Tibial artery (tissue), 4 donors: ENCODE measurements at places on chromosomes 5 and 9.
A peak's percentile ranks its signal among the peaks of the same experiment; 100 is the strongest.

DNA sequence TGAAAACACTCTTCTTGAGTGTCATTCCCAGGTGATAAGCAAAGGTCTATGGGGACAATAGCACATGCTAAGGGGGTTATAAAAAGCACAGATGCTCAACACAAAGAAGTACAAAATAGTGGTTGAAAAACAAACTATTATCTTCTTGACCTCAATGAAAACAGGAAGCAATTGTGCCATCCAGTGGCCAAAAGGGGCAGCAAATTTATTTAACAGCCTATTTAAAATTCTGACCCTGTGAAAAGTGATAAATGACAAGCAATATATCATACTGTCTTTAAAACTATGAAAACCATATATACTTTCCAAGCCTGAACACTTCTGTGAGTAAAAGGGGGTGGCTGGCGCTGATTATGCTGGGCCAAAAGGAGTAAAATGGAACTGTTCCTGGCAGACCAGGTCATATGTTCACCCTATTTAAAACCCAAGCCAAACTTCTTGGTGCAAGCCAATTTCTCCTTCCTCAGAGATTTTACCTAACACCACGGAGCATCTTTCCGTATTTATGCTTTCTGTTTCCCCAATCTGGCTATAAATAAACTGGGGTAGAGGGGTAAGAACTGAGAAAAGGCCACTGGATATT lies 29.7 kb downstream of the TEX10 start:
- no peak for DNase-seq

GRCh38 chr5:135127439-135128240 lies 93.6 kb upstream of the PITX1 start:
- DNase-seq = no peak

DNA sequence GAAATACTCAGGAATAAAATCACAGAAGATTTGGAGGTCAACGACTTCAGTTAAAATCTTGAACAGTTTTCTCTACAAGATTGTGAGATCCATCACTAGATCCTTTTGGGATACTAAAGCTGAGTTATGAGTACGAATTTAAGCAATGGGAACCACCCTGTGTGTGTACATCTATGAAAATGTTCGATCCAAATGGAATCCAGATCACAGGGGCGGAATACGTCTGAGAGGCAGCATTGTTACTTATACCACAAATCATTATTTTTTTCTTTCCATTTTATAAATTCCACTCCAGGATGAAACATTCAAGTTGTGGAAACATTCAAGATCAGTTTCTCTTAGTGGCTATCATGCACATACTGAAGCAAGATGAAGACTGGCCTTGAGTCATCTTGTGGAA lies 239.3 kb upstream of the PAPPA start:
- no peak for DNase-seq

- DNase-seq = no peak
Observed at GRCh38 chr9:1005043-1005667, 28.7 kb downstream of the DMRT3 start.

DNA sequence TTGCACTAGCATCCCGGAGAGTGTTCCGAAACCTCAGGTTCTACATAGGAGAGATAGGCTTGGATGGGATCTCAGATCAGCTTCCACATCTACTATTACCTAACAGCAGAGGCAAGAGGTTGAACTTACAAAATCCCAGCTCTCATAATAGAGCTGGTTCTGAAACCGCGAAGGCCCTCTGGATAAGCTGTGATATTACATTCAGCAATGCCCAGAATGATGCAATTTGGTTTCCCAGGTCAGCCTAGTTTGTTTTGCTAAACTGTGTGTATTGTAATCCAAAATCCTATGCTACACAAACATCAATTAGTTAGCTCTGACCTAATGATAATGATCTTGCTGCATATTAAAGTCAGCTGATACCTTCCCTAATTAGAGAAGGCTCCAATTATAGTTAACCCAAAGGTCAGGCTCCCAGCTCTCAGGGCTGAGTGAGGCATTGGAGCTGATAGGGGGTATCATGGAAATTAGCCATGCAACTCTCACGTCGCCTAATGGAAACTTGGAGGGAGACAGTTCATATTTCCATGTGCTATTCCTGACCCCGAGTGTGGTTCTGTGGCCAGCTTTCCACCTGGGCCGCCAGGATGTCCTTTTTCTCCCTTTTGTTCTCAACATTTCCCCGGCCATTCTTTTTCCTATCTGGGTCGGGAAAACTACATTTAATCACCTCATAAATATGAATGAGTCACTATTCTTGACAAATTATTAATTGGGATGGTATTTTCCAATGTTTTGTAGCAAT lies 278.4 kb upstream of the IRX1 start:
- DNase-seq = no peak

- peak; percentile 64 for DNase-seq
Observed at GRCh38 chr5:150068472-150068871, 17.9 kb downstream of the CSF1R start.

DNA sequence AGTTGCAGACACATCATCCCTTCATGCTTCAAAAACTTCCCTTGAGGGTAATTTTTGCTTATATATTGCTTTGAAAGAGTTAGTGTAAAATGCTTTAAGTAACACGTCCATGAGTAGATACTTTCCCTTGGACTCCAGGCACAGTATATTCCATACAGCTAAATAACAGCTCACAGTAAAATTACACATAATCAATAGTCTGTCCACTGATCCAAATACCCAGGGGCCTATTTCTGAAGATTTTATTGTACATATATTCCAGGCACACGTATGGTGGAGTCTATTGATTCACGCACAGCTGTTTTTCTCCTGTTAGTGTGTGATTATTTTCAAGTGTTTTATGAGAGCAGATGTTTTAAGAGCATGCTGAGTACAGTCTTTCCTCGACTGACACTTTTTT lies 223.7 kb upstream of the GRAMD2B start:
- no peak for DNase-seq

GRCh38 chr5:58090704-58091103 lies 369.2 kb downstream of the PLK2 start:
- no peak for DNase-seq

DNA sequence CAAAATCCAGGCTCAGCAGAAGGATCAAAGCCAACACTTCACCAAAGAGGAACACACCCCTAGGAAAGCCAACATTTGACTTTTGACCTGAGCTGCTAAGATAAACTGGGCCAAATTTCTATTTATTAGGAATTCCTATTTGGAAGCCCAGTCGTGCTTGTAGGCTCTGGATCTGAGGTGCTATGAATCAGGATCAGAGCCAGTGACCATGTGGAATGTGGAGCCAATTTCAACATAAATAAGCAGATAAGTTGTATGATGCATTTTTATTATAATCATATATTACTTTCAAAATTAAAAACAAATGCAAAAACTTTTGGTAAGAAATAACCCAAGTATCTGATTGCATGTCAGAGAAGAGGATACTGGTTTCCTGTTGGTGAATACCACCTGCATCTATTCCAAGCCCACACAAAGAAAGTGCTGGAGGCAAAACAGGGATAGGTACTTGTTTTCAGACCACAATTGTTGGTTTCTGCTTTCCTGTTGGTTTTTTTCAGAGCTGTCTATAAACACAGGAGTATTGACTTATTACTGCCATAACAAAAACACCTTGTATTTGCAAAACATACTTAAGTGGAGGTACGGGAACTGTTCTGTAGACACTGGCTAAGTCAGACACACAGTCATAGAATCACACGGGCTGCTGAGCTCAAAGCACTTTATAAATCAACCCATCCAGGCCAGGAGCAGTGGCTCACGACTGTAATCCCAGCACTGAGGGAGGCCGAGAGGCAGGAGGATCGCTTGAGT lies 52.8 kb downstream of the ARL15 start:
- no peak for DNase-seq

DNA sequence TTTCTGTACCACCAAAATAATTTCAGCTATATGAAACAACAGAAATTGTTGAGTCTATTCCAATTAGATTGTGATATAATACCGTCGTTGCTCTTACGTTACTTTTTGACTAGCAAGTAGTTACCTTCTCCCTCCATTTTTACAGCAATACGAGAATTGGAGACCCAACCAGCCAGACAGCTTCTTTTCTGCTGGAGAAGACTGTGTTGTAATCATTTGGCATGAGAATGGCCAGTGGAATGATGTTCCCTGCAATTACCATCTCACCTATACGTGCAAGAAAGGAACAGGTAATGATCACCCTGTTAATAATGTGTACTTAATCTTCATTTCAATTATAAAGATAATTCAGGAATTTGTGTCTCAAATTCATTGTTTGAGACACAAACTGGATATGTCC lies 100.7 kb downstream of the VCAN start:
- no peak for DNase-seq

GRCh38 chr5:172223901-172224873 lies 30.2 kb downstream of the EFCAB9 start:
- no peak for DNase-seq

DNA sequence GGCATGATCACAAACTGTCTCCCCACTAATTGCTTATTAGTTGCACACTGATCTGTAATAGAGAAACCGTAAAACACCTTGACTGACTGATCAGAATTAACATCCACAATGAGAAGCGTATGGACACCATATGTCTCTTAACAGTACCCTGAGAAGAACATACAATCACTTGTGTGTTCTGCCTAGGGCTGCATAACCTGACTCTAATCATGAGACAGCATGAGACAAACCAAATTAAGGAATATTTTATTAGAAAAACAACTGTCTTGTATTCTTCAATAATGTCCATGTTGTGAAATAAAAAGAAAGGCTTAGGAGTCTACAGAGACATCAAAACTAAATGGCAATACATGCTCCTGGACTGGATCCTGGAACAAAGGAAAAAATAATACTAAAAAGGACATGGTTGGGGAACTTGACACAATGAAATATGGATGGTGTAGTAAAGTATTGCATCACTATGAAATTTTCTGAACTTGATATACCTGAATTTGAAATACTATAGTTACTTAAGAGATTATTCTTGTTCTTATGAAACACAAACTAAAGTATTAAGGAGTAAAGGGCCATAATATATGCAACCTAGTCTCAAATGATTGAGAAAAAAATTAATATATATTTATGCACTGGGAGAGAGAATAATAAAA lies 162.1 kb downstream of the CWC27 start:
- no peak for DNase-seq

DNA sequence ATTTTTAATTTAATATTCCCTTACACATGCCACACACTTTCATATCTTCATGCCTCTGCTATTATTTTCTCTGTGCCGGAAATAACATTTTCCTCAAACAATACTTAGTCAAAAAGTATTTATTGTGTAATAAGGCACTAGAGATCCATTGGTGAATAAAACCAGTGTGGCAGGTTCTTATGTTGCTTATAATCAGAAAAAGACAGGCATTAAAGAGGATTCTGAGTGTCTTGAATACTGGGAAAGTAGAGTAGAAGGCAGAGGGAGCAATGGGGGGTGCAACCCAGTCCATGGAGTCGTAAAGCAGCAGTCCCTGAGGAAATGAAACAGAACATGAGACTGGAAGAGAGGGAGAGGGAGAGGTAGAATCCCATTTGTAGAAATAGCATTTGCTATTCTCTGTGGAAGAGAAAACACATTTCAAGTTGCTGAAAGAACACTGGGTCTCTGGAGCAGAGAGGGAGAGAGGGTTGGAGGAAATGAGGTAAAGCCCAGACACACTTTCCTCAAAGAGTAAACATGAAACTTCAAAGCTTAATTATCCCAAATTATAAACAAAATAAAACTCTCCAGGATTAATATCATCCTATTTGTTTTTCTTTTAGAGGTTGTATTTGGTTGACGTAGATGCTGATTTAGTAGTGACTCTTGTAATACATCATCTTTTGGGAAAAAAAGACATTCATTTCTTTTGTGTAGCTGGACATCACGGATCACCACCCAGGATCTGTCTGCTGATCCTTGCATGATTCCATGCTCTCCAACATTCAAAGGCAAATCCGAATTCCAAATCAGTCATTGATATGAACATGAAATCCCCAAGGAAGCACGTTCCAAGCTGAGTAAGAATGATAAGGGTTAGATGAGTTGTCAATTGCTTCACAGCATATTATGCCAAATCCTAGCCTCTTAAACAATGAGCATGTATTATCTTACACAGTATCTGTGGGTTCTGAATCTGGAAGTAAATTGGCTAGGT lies 37.4 kb upstream of the GRAMD2B start:
- no peak for DNase-seq

- no peak for DNase-seq
Observed at GRCh38 chr5:68140763-68141162, 74.8 kb upstream of the PIK3R1 start.

- no peak for DNase-seq
Observed at GRCh38 chr5:73135429-73136054, 15.2 kb downstream of the TMEM171 start.

- no peak for DNase-seq
Observed at GRCh38 chr5:32339878-32340277, 27.1 kb upstream of the MTMR12 start.

- DNase-seq = no peak
Observed at GRCh38 chr5:65832603-65833228, 93.7 kb upstream of the ERBIN start.

GRCh38 chr9:32820322-32820721 lies 37.0 kb downstream of the TMEM215 start:
- DNase-seq = no peak

GRCh38 chr5:39757131-39757530 lies 332.4 kb upstream of the DAB2 start:
- no peak for DNase-seq

DNA sequence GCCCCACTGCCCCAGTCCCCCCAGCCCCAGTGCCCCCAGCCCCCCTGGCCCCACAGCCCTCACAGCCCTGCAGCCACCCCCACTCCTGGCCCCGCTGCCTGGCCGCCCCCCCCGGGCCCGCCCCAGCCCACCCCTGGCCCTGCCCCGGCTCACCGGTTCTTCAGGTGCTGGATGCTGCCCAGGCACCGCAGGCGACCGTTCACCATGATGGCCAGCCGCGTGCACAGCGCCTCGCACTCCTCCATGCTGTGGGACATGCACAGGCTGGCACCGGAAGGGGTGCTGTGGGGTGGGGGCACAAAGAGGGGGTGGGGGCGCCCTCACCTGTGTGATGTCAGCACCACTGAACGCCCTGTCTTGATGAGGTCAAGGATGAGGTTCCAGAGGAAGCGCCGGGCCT lies 12.8 kb upstream of the CLIC3 start:
- DNase-seq = no peak

DNA sequence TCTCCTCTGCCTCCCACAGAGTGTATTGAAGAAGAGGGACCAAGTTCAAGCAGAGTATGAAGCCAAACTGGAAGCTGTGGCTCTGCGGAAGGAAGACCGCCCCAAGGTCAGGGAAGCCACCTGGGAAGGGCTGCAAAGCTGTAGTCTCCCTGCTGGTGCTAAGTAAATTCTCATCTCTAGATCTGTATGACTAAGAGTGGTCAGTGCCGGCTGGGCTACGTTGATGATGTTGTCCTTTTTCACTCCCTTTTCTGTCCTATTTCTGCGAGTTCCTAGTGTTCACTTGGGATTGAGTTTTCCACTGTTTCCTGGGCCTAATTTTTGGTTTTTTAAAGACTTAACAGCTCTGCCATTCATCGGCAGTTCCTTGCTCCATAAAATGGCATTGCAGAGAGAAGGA lies 39.8 kb downstream of the SLC46A2 start:
- no peak for DNase-seq
